ENCODE measurements at places on chromosomes 6 and 20. TPM values are rescaled to one million over a fixed set of nuclear protein-coding genes. Genes with fewer than 3 reads are reported as not detected.

GRCh38 chr6:161188547-161189465 lies 85.1 kb downstream of the AGPAT4 start:
- DNase-seq: no peak

The EYS gene
- total RNA-seq: not detected

DNA sequence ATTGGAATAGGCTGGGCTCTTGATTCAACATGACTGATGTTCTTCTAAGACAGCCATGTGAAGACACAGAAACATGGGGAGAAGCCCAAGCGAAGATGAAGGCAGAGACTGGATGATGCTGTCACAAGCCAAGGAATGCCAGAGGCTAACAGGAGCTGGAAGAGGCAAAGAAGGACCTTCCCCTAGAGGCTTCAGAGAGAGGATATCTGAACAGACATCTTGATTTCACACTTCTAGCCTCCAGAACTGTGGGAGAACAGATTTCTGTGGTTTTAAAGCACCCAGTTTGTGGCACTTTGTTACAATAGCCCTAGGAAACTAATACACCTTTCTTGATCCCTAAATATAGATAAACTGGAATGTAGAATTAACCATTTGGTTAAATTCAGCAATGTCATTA lies 127.0 kb downstream of the EDN1 start:
- no peak for DNase-seq

GRCh38 chr6:36577301-36577700 lies 16.9 kb upstream of the SRSF3 start:
- DNase-seq: no peak

DNA sequence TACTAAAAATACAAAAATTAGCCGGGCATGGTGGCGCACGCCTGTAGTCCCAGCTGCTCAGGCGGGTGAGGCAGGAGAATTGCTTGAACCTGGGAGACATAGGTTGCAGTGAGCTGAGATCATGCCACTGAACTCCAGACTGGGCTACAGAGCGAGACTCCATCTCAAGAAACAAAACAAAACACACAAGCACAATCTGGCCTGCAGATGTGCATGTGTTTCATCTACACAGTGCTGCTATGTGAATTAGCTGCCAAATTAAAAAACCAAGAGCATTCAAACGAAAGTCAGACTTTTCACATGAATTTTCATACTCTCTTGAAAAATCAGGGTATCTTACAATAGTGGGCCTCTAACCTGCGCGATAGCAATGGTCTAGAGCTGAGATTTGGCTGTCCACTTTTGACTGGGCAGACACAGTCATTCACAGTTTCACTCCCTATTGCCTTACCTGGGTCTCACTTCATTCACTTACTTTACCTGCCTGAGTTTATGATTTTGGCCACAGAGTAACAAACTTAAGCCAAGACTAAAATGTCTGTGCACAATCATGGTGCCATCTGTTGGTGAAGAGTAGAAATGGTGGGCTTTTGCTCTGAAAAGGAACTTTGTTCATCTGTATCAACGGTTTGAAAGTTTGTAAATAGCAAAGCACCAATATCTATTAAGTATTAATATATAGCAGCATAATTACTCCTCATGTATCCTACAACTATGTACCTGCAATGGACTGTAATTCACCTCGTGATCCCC lies 138.5 kb upstream of the UST start:
- DNase-seq: no peak

DNA sequence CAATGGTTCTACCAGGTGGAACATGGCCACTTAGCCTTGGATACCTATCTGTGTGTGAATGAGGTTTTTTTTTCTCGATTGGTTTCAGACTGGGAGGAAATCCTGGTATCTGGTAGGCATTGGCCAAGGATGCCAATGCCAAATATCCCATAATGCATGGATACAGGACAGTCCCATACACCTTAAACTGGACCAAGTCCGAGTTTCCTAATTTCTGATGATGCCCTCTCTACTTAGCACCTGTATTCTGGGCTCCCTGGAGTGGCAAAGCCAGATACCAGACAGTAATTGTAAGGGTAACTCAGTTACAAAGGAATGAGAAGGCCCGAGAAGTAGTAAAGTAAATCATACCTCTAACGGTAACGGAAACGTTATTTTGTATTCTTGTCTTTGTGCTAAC lies 17.9 kb downstream of the SNX5 start:
- no peak for DNase-seq

The FAXC gene
- not detected for total RNA-seq

- no peak for DNase-seq
These were observed 54.8 kb downstream of the DACT2 start for GRCh38 chr6:168264593-168265335.

DNA sequence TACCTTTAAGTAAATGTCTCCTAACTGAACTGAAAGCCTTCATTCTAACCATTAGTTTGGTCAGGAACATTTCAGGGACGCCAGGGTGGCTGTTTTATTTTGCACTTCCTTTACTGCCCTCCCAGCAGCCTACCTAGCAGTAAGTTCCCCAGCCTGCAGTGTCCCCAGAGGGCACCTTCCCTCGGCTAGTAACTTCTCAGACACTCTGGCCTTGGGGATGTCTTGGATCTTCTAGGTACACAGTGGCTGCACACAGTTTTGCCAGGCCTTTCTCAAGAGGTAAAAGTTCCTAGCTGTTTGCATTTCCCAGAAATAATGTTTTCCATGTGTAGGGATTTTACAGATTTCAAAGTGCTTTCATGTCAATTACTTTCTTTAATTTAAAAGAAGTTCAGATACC lies 378 bp upstream of the LAMA2 start:
- DNase-seq: no peak

The PLCB4 gene
- 29.1 TPM for total RNA-seq

The CST7 gene
- total RNA-seq: 0.92 TPM

DNA sequence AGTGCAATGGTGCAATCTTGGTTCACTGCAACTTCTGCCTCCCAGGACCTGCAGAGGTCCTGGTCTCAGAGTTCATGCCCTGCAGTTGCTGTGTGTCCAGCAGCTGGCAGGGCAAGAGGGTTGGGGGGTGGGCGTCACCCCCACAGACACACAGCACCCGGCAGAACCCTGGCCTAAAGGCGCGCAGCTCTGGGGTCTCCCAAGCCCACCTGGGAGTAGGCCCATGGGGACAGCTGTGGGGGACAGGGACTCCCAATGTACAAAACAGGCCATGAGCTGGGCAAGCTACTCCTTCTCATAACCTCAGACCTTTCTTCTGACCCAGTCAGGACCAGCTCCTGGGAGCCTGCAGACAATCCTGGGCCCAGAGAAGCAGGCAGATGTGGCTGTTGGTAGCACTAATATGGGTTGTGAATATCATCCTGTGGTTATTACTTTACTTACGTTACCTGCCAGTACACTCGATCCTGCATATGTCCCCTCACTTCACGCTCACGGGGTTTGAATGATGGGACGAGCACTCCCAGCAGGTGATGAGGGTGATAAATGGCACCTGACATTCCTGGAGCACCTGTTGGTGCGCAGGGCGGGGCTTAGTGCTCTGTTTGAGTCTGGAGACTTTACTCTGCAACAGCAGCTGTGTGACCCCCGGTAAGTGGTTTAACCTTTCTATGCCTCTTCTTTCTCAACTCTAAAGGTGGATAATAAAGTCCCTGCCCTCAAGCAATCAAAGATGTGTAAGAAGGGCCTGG lies 39.9 kb upstream of the SULF2 start:
- no peak for DNase-seq

The CGA gene
- 0.59 TPM for total RNA-seq

GRCh38 chr6:140774080-140774505 lies 1358.6 kb upstream of the GJE1 start:
- DNase-seq: no peak

DNA sequence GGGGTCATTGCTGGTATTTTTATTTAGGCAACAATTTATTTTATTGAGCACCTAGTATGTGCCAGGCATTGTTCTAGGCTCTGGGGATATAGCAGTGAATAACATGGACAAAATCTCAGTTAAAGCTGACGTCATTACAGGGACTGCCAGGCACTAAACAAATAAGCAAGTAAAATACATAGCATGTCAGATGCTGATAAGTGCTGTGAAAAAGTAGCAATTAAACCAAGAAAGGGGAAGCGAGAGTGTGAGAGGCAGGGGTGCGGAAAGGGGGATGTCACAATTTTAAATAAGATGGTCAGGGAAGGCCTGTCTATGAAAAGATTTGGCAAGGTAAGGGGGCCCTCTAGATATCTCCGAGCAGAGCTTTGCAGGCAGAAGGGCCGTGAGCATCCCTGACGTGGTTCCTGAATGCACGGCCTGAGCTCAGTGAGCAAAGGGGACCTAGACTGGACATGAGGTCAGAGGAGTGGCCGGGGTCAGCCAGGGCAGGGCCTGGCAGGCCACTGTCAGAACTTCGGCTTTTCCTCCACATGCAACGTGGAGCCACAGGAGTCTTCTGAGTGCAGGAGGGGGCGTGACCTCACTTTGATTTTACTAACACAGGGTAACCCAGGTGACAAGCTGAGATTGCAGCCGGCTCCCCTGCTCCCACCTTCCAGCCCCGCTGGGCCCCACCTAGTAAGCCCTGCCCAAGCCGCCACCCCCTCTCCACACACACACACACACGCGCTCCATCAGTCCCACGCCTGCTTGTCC lies 24.2 kb upstream of the SIRPA start:
- DNase-seq: no peak

The TTLL9 gene
- total RNA-seq: not detected

DNA sequence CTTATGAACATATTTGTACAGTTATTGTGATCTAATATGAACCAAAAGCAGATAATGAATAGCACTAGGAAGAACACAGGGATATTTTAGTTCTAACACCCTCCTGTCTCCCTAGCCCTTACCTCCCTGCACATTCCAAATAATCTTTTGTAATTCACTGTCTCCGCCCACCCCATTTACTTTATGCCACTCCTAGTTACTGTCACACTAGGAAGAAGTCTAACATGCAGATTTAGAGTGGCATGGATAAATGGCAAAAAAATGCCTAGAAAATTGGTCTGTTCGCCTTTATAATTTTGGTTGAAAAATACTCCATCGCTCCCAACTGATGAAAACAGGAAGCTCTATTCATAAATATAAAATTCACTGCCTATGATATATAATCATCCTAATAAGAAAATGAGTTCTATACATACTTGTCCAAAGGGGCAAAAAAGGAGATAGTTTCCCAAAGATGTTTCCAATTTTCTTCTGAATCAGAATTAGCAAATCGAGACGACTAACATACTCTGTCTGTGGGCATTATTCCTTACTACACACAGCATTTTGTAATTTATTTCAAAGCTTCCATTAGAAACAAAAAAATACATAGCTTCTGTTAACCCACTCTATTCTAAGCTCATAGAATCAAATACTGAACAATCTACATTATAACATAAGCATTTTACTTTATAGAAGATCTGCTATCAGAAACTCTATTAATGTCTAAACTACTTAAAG lies 1.3 kb upstream of the RUNX2 start:
- DNase-seq: no peak

- no peak for DNase-seq
These were observed 350.6 kb upstream of the ZFP64 start for GRCh38 chr20:52542131-52542530.

- no peak for DNase-seq
These were observed 84.2 kb downstream of the EZR start for GRCh38 chr6:158735009-158735408.

DNA sequence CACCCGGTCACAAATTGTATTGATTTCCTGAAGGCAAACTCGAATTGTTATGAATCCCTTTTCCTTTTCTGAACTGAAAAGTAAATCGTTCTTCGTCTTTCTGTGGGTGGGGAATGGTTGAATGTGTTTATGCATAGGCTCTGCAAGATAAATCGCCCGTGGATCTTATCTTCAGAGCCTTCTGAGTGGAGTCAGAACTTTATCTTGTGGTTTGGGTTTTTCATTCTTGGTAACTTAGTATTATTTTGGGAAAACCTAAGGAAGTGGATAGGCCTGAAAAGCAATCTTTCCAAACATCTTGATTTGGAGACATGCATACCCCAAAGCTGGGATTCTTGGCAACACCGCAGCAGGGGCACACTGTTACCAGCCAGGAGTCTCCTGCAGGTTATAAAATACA lies 122.4 kb downstream of the MAP3K7 start:
- DNase-seq: no peak

The HLA-DQB1 gene
- total RNA-seq: 4.4 TPM

- no peak for DNase-seq
These were observed 16.7 kb upstream of the PNRC1 start for GRCh38 chr6:89063881-89064280.

The HLA-DMB gene
- total RNA-seq: 10.6 TPM

- DNase-seq: no peak
These were observed 4.9 kb upstream of the UBE2J1 start for GRCh38 chr6:89357390-89357789.

The REM1 gene
- total RNA-seq: 2.0 TPM

GRCh38 chr6:108660251-108660650 lies 99.5 kb downstream of the FOXO3 start:
- DNase-seq: no peak

GRCh38 chr20:17995967-17996819 lies 27.4 kb downstream of the MGME1 start:
- DNase-seq: no peak

- peak; percentile 27 for DNase-seq
These were observed 50.1 kb upstream of the INSM1 start for GRCh38 chr20:20317621-20318364.

- no peak for DNase-seq
These were observed 542.6 kb downstream of the DHX35 start for GRCh38 chr20:39504710-39505094.

GRCh38 chr6:13370623-13371022 lies 42.3 kb upstream of the TBC1D7 start:
- DNase-seq: no peak

DNA sequence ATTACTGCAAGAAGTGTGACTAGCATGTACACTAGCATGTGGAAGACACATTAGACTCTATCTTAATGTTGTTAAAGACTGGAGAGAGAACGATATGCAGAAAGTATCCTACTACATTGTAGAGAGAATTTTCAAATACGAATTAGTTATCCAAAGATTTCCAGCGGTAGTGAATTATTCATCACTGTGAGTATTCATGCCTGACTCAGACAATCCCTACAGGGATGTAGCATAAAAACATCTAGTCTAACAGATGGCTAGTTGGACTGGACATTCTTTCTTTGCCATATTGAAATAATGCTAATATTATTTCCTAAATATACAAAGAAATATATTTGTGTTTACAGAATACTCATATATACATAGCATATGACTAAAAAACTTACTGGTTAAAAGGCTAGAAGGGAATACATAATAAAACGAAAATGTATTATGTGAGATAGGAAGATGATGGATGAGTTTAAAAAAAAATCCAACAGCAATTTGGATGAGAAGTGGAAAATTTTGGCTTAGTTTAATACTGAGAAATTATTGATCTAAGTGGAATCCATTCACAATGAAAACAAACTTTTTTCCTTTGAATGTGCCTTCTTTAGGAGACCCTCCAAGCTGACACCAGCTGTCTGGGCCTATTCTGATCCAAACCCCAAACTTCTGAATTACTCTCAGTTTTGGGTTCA lies 580.7 kb downstream of the RFPL4B start:
- DNase-seq: no peak

The NDRG3 gene
- 35.7 TPM for total RNA-seq

DNA sequence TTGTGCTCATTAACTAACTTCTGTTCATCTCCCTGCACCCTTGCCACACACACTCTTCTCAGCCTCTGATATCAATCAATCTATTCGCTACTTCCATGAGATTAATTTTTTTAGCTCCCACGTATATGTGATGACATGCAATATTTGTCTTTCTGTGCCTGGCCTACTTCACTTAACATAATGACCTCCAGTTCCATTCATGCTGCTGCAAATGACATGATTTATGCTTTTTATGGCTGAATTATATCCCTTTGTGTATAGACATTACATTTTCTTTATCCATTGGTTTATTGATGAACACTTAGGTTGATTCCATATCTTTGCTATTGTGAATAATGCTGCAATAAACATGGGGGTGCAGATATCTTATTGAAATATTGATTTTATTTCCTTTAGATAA lies 50.8 kb upstream of the SPTLC3 start:
- no peak for DNase-seq

- no peak for DNase-seq
These were observed 29.1 kb upstream of the PKIG start for GRCh38 chr20:44552950-44553908.

Measured in left ventricle myocardium superior (tissue), 1 donor.